ENCODE measurements at places on chromosomes 3 and 15. TPM values are rescaled to one million over a fixed set of nuclear protein-coding genes. Genes with fewer than 3 reads are reported as not detected.

CHRNA5 gene
- 0.39 TPM for total RNA-seq

P2RY14 gene
- total RNA-seq: 3.3 TPM

TRPC1 gene
- total RNA-seq: 21.8 TPM

SLC30A4 gene
- total RNA-seq: 7.3 TPM

GPR62 gene
- total RNA-seq: 0.20 TPM

STAB1 gene
- 42.4 TPM for total RNA-seq

ANKDD1A gene
- total RNA-seq: 3.6 TPM

MORF4L1 gene
- total RNA-seq: 440 TPM

GPR149 gene
- total RNA-seq: not detected
